NCI-H1092 treated with DMSO at 0.1 percent for 48 hours (cell line): ENCODE measurements at places on chromosomes 6 and 20.

GRCh38 chr6:52337633-52338290 is 24.2 kb upstream of the PAQR8 start:
- no peak for DNase-seq

DNA sequence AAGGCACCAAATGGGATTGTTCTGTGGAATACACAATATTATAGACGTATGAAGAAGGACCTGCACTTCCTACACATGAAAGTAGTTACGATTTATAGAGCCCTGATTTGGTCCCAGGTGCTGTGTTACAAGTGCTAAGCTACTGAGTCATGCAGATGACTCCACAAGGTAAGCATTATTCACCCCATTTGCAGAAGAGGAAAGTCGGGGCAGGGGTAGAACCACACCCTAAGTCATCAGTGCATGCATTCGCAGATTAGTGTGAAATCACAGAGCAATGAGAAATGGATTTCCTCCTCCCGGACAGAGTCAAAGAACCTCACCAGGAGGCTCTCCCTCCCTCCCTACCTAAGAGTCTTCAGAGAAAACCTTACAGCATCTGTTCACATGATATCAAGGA is 279.5 kb downstream of the LRFN2 start:
- DNase-seq = no peak

DNA sequence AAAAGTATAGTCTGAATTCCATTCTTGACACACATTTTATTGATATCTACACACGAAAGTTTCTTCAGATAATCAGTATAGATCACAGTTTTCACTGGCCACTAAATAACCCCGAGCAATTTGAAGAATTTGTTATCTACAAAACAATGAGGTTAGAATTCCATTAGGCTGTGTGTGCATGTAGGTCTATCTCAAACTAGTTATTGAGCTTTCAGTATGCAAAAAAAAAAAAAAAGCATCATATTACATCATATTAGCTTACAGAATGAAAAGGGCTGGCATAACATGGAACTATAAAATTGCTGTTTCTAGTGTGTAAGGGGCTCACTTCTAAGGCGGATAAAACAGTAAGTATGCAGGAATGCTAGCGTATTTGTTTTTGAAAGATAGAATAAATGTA is 59.5 kb upstream of the ADGRG6 start:
- DNase-seq = no peak

GRCh38 chr6:73200735-73201134 is 24.6 kb downstream of the KHDC1L start:
- no peak for DNase-seq

DNA sequence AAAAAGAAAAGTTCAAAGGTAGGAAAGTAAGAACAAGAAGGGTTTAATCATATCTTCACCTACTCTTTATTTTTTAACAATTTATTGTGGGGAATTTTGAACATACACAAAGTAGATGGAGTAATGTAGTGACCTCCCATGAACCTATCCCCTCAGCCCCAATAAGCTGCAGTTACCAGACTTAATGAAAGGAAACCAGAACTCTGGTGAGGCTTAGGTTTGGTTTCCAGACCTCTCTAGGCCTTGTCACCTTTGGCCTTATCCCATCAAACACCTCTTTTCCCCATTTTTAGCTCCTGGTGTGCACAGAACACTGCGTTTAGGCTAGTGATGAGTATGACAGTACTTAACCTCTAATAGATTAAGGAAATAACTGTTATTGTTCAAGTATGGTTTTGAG is 42.0 kb downstream of the CBFA2T2 start:
- no peak for DNase-seq
